ENCODE measurements at places on chromosomes 1 and 21. TPM values are rescaled to one million over a fixed set of nuclear protein-coding genes. Genes with fewer than 3 reads are reported as not detected.

DNA sequence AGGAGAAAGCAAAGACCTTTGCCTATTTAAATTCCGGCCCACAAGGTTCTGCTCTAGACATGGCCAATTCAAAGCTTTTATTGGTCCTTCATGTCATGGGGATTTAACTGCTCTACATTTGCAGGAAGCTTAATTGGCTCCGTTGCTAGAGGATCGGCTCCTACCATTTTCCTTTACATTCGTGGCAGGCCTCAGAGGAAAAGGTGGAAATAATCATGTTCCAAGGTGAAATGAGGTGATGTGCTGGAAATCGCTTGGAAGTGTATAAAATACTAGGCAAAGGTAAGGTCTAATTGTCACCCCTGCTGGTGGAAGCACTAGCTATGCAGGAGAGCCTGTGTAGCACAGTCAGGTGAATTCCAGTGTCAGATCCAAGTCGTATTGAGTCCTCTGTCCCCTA lies 55.5 kb downstream of the ATP1A1 start:
- H3K36me3 ChIP-seq: no peaks in the 10 kb centered on the region
- H3K4me1 ChIP-seq: no peaks in the 10 kb centered on the region
- no peak overlapping the region for H3K27ac ChIP-seq
- no peaks in the 10 kb centered on the region for H3K27me3 ChIP-seq

DNA sequence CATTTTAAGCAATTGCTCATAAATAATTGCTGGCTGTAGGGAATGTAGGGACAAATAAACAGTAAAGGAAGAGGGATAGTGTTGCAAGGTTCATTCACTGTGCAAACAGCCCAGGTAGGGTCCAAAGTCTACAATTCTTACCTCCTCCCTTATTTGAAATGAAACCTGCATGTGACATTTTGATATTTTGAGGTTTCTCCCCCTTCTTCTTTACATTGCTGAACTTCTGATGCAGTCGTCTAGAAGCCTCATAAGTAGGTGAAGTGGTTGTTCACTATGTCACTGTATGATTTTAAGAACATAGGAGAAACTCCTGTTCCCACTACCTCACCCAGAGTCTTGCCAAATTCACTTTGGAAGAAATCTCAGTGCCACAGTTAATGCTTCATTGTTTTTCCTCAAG lies 16.1 kb downstream of the F5 start:
- no peaks in the 10 kb centered on the region for H3K27me3 ChIP-seq
- no peak overlapping the region for H3K4me3 ChIP-seq
- no peak overlapping the region for H3K27ac ChIP-seq

Gene NEK2
- 17.7 TPM for total RNA-seq

- H3K4me3 ChIP-seq: no peak overlapping the region
- no peaks in the 10 kb centered on the region for H3K4me1 ChIP-seq
- H3K36me3 ChIP-seq: no peaks in the 10 kb centered on the region
- DNase-seq: no peak
Measured at GRCh38 chr1:223001653-223002634, 141.1 kb downstream of the TLR5 start.

- no peak for DNase-seq
- H3K4me1 ChIP-seq: peaks cover 9% of the 10 kb centered on the region
- H3K27ac ChIP-seq: no peak overlapping the region
- no peaks in the 10 kb centered on the region for H3K36me3 ChIP-seq
- H3K4me3 ChIP-seq: no peak overlapping the region
Measured at GRCh38 chr1:23798662-23799142, 1.9 kb downstream of the GALE start.

- no peak overlapping the region for H3K27ac ChIP-seq
- no peaks in the 10 kb centered on the region for H3K27me3 ChIP-seq
- no peak overlapping the region for H3K4me3 ChIP-seq
- no peak for DNase-seq
Measured at GRCh38 chr1:200346700-200347099, 63.1 kb downstream of the ZNF281 start.

Gene ACTA1
- total RNA-seq: not detected

Gene NR0B2
- not detected for total RNA-seq

DNA sequence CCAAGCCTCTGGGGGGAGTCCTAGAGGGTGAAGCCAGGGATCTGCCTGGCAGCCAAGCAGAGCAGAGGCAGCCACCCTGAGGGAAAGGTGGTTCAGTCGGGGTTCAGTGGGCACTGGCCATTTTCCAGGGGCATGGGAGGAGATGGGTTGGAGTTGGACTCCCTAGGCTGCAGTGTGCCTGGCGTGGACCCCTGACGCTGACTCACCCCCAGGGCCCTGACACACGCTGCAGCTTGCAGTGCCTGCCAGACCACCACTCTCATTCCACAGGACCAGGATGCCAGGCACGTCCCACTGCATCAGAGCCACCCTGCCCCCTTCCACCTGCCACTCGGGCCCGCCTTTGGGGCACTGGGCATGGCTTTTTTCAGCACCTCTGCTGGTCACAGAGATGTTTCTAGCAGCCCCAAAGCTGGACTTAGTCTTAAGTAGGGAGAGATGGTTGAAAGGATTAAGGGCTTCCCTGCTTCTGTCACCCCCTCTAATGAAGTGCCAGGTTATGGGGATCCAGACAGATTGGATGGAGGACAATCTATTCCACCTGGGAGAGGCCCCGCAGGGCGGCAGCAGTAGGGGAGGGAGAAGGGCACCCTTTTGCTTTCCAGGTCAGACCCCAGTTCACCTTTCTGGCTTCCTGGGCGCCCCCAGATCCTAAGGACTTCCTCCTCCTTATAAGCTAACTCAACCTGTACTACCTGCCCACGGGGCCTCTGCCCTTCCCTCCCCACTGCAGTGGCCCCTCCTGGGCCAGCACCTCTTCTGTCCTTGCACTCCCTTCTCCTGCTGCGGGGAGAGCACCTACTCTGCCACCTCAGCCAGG lies 1.6 kb downstream of the SYT2 start:
- no peaks in the 10 kb centered on the region for H3K36me3 ChIP-seq
- H3K27ac ChIP-seq: no peak overlapping the region
- no peak for DNase-seq
- H3K27me3 ChIP-seq: peaks cover 9% of the 10 kb centered on the region

DNA sequence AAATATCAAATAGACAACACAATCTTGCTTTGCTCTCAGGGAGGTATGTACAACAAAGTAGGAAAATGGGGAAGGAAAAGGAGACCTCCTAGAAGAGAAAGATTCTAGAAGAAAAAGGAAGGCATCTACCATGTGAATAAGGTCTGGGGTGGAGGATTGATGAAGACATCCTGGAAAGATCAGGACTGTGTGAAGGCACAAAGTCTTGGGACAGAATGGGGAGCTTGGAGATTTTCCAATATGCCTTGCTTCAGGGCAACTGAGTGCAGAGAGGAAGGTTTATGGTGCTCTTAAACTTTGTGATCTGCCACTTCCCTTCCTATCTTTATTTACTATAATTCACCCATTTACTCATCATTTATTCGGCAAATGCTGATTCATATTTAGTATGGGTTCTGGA lies 352.0 kb downstream of the PLPP3 start:
- H3K36me3 ChIP-seq: no peaks in the 10 kb centered on the region
- H3K27me3 ChIP-seq: no peaks in the 10 kb centered on the region
- no peak for DNase-seq

Gene CHI3L2
- 0.77 TPM for total RNA-seq

DNA sequence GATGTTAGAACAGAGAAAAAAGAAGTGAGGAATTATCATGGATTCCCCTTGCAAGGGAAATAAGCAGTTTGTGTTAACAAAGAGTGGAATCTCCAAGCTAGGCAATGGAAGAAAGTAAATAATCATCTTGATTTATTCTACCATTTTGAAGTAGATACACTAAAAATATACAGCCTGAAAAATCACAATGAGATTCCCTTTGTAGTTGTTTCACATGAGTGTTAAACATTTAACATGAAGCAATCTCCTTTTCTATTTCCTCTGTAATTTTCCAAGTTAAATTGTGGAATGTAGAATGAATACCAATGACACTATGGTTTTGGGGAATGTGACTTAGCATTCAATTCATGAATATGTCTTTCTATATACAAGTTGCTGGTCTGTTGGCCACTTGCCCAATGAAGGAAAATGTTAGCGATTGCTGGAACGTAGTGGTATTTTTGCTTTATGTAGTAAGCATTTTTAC lies 5.7 kb downstream of the TGFB2 start:
- no peaks in the 10 kb centered on the region for H3K36me3 ChIP-seq
- H3K4me3 ChIP-seq: peak overlapping the region; percentile 24
- no peaks in the 10 kb centered on the region for H3K4me1 ChIP-seq
- peak overlapping the region; percentile 91 for H3K27ac ChIP-seq

Gene CYP4A11
- not detected for total RNA-seq
